ENCODE measurements at places on chromosomes 5 and 9.

- no peak for DNase-seq
Measured at GRCh38 chr5:124738681-124739633, 7.5 kb downstream of the ZNF608 start.

- DNase-seq = no peak
Measured at GRCh38 chr5:155625315-155625714, 611.8 kb downstream of the KIF4B start.

DNA sequence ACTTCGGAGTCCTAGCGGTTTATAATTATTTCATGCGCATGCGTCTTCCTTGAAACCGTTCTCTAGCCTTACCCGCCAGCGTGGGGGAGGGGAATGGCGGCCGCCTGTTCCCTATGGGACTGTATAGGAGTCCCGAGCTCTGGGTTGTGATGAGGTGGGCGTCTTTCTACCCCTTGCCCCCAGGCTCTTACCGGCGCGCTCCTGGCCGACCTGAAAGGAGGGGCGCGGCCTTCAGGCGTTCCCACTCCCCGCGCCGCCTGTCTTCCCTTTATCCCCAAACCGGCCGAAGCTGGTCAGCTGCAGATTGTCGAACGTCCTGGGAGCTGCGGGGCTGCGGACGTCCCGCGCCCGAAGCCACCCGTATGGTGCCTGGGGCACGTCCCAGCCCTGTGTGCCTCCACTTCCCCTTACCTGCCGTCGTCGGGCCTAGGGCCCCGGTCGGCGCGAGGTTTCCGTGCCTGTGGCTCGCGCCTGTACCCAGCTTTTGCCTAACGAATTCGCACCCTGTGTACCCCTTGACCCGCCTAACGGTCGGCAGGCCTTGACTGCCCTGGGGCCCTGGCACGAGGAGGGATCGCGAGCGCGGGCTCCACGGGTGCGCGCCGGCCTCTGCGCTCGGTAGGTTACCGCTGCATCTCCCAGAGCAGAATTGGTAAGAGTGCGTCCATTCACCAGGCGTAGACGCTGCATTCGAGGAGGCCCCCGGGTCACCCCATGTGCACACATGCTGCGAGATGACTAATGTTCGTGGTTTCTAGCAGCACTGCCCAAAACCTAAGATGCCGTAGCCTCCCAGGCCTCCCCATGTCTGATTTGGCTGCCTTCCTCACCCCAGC is 653 bp upstream of the HNRNPH1 start:
- peak; percentile 83 for DNase-seq

- DNase-seq = no peak
Measured at GRCh38 chr5:143734456-143734780, 77.5 kb upstream of the HMHB1 start.

DNA sequence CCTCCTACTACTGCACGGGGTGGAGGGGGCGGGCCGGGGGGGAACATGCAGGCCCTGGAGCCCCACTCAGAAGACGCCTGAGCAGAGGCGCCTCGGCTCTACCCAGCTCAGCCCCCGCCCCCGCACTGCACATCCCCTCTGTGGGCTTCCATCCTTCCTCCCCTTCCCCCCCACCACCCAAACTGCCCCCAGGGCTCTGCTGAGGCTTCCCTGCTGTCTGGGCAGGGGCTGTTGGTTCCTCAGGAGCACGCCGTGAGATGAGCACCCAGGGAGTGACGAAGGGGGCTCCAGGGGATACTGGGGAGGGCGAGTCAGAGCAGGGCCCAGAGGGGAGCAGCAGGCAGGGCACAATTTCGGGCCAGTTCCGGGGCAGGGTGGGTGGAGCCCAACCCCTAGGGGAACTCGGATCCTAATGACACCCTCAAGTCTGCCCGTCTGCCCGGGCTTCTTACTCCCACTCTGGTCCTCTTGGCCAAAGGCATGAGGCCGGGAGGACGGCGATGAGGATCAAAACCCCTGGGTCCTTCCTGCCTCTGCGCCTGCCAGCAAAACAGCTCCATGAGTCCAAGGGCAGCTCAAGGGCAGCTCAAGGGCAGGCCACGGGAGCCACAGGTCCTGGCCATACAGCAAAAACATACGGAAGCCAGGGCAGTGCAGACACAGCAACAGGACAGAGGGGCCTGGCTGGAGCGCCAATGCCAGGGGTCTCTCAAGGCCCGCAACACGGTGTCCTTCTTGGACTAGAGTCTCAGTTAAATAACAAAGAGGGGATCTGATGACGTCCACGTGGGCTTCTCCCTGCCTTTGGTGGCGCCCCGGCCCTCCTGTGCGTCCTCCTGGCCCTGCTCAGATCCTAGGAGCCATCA is 200.9 kb downstream of the AUH start:
- no peak for DNase-seq

GRCh38 chr9:7461791-7462190 is 337.8 kb downstream of the DMAC1 start:
- no peak for DNase-seq

DNA sequence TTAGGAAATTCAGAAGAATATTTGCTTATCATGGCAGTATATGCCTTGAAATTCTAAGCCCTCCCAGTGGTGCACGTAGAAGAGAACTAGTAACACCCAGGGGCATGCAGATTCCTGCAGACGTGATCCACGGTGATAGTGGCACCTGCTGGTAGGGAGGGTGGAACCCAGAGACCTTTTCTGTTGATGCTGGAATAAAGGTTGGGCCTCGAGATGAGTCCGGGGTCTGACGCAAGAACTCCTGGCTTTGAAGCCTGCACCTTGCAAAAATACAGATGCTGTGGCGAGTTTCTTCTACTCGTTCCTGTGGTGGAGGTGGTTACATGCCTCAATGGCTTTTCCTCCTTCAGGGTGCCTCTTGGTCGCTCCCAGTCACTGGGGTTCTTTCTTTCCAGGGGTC is 39.5 kb upstream of the PHF2 start:
- no peak for DNase-seq

- DNase-seq = no peak
Measured at GRCh38 chr9:106655966-106656365, 207.0 kb upstream of the ZNF462 start.

DNA sequence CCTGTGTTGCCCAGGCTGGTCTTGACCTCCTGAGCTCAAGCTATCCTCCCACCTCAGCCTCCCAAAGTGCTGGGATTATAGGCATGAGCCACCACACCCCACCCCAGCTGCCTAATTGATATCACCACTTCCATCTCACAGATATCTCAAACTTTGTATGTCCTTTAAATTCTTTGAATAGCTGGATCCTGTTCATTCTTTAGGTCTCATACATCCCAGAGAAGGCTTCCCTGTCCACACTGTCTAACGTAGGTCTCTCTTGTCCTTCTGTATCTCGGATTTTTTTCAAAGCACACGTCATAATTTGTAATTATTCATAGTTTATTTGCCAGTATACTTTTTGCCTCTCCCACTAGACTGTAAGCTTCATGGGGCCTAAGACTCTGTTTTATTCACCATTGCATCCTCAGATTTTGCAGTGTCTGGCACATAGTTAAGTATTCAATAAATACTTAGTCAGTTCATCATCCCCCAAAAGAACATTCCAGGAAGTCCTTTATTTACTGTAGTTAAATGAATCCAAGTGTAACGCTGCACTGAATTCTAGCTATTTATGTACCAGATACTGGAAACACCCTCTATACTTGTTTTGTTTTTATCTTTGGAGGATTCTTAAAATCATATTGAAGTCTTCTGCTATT is 10.5 kb downstream of the ARSK start:
- DNase-seq = peak; percentile 64

DNA sequence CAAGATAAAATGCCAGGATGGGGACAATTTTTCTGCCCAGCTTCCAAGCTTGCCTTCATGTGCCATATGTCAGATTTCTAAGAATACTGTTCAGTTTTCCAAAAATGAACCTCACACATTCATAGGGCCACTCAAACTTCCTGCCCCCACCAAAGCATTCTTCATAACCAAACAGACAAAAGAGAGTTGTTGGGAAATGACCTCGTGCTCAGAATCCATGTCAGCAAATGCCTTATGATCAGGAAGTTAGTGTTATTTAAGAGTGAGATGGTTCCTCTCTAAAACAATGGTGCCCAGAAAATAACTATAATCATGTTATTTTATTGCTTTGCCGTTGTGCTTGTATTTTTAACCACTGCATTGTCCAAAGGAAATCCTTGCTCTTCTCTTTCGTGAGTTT is 208.2 kb downstream of the ZNF608 start:
- DNase-seq = no peak
